Naive thymus-derived CD8-positive, alpha-beta T cell (primary cell): ENCODE measurements at places on chromosomes 2 and 18.
A peak's percentile ranks its signal among the peaks of the same experiment; 100 is the strongest.

DNA sequence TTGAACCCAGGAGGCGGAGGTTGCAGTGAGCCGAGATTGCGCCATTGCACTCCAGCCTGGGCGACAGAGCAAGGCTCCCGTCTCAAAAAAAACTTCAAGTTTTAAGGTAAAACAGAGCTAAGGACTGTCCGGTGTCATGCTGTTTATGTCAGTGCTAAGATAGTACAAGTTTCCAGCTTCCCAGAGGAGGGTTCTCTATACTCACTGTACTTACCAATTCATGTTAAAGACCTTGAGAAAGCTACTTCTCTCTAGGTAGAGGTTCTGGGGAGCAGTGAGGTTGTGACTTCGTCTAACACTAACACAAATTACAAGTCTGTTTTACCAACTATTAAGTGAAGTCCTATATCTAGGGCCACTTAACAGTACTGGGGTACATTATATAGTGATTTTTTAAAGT is 18.8 kb downstream of the METTL21A start:
- no peak for DNase-seq

- peak; percentile 49 for DNase-seq
Measured at GRCh38 chr2:144510294-144510991, 9.5 kb downstream of the ZEB2 start.

DNA sequence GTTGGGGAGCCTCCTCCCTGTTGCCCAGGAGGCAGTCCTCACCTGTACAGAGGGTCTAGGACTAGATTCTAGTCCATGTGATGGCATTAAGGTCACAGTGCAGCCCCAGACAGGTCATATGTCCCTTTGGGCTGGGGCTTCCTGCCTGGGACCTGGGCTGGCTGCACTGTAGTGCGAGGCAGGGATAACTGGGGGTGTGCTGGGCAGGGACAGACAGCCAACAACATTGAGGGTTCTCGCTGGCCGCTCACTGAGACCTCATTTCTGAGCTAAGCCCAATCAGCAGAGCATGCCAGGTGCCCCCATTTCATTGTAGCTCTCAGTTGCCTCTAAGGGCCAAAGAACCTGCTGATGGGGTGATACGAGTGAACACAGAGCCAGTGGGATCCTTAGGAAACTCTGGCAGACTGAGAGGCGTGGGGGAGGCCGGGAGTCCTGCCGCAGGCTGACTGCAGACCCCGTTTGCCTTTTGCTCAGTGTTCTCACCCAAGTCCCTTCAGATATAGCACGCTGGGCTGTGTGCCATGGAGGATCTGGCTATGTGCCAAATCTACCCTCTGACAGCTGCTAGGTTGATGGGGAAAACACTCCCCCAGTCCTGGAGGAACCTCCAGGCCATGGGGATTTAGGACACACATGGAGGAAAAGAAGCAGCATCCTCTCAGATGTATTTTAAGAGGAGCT is 51.9 kb downstream of the DYSF start:
- DNase-seq, result no peak

DNA sequence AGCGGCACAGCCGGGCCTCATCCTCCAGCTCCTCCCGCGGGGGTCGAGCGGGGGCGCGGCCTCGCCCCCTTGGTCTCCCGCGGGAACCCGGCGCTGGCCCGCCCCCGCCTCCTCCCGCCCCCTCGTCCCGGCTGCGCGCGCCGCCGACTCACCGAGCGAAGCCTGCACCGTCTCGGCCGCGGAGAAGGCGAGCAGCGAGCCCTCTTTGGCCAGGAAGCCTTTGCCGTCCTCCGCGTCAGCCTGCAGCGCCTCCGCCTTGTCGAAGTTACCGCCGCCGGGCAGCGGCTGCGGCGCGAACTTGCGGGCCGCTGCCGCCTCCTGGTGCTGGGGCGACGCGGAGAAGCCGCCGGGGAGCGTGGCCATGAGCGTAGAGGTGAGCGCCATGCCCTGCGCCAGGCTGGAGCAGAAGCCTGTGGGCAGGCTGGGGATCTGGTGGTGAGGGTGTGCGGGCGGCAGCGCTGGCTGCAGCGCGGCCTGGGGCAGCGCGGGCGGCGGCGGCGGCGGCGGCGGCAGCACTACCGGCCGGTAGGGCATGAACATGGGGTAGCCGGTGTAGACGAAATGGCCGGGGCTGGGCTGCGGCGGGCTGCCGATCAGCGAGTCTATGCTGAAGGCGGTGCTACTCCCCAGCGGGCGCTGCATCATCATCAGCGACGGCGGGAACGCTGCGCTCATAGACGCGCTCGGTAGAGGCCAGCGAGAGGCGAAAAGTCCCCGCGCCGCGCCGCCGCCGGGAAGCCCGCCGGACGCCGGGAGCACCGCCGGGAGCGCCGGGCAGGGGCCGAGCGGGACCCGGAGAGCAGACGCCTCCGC is 683 bp downstream of the GBX2 start:
- DNase-seq, result no peak

DNA sequence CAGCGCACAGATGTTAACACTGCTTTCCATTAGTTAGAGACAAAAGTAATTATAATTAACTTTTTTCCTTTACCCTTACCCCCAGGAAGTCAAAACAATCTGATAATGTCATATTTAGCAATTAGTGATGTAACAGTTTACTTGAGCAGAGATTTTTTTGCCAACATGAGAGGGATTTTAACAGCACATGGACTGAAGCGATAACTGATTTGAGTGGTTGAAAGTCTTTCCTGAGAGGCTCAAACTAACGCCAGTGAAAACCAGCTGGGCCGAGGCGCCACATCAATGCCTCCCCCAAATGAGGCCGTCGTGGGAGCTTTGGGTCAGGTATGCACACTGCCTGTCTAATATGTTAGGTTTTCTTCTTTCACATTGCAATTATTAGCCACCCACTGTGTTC is 469.9 kb upstream of the SMIM21 start:
- DNase-seq, result no peak

- DNase-seq, result no peak
Measured at GRCh38 chr2:105188343-105188742, 53.2 kb upstream of the GPR45 start.

DNA sequence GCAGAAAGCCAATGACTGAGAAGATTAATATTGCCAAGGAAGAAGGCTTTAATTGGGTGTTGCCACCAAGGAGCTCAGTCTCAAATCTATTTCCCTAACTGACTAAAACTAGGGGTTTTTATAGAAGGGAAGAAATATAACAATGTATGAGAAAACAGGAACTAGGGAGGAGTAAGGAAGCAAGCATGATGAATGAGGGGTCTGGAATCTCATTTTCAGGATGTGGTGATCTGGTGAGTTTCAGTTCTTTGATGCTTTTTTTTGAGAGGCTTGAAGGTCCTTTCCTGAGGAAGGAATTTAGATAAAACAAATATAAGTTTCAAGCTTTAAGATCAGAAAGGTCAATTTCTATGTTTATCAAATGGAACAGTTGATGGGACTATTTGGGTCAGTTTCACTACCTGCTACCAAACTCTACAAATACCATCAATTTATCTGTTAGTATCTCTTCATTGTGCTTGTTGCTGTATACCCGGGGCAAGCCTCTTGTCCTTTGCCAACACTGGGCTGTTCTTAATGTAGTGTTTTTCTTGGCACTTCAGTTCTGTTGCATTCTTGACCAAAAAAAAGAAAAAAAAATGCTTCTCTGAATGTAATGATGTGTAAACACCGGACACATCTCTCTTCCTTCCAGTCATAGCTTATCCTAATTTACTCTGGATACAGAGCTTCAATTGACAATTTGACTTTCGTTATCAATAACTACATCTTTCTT is 357.0 kb downstream of the GALNT13 start:
- no peak for DNase-seq

DNA sequence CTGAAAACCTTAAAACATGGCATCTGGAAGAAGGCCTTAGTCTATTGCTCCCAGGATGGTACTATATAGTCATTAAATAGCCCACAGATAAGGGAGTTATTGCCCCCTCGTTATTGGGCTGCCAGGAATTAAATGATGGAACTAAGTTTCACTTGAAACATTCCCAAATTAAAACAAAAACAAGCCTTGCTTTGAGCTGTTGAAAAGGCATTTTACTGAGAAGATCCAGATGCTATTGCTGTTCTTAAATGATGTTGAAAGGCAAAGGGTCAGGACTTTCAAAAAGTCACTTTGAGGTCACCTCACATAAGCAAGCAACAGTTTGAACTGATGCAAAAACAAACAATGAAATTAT is 2.0 kb upstream of the AMMECR1L start:
- no peak for DNase-seq

GRCh38 chr2:46663614-46664013 is 184.2 kb downstream of the TMEM247 start:
- no peak for DNase-seq
